Activated CD4-positive, alpha-beta memory T cell treated with anti-CD3 and anti-CD28 coated beads for 36 hours (primary cell): ENCODE measurements at places on chromosomes 2 and 18. TPM values are rescaled to one million over a fixed set of nuclear protein-coding genes. Genes with fewer than 3 reads are reported as not detected.

Gene CDH19
- total RNA-seq = not detected

DNA sequence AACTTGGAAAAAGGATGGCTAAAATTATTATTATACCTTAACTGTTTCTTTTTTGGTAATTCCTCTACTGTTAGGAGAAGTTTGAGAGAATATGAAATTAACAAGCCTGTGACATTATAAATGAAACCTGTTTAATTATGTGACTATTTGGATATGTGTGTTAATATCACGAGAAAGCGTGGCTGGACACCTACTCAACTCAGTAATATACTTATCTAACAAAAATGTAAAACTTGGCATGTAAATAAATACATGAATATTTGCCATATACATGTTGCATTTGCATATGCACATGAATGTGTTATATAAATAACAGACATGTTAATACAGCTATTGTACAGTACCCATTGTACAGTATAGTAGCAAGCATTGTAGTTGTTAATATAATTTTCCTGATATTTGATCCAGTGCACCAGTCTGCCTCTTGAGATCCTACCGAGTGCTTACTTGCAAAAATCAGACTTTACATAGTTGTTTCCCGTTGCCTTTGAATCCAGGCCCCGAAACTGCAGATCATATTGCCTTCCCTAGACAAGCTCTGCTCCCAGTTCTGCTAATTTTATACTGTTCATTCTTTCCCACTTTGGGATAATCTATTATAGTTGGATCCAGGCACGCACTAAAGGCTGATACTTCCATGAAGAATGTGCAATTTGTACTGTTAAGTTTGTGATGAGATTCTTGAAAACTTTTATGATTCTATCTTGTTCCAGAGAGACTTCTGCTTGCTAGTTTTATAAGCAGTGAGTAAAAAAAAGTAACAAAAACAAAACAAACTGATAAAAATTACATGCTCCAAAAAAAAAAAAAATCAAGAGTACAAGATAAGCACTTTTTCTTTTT is 395.6 kb downstream of the ARHGAP15 start:
- no peak for DNase-seq

- DNase-seq = no peak
These were observed 2.0 kb downstream of the MAPRE2 start for GRCh38 chr18:35043207-35043606.

DNA sequence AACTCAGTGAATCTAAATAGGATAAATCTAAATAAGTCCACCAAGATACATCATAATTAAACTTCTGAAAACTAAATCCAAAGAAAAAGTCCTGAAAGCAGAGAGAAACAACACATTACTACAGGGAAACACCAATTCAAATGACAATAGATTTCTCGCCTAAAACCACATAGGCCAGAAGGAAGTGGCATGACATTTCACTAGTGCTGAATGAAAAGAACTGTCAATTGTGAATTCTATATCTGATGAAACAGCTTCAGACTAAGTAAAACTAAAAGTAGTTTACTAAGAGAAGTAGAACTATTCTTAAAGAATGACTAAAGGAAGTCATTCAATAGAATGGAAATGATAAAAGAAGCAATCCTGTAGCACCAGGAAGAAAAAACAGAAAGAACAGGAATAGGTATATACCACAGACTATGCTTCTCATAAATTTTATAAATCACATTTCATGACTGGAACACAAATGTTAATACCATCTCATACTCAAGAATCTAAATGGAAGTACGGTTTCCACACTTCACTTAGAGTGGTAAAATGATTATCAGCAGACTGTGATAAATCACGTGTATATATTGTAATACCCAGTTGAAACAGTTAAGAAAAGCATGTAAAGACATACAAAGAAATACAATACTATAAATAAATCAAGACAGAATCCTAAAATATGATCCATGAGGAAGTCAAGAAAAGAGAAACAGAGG is 46.4 kb downstream of the ASXL2 start:
- DNase-seq = no peak

GRCh38 chr2:37635504-37636380 is 35.7 kb downstream of the CDC42EP3 start:
- peak; percentile 87 for DNase-seq

DNA sequence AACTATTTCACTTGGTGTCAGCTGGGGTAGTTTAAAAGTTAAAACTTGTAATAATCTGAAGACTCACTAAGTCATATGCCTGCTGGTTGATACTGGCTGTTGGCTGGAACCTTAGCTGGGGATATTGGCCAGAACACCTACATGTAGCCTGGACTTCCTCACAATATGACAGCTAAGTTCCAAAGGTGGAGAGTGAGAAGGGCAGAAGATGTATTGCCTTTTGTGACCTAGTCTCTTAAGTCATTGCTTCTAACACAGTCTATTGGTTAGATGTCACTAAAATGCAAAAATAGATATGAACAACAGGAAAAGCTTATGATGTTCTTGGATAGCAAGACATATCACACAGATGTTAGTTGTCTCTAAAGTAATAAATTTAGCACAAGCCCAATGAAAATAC is 113.2 kb upstream of the CHAC2 start:
- DNase-seq = no peak
